ENCODE measurements at places on chromosomes 2 and 18.

- DNase-seq, result no peak
These were observed 46.9 kb upstream of the GREB1L start for GRCh38 chr18:21194871-21195771.

DNA sequence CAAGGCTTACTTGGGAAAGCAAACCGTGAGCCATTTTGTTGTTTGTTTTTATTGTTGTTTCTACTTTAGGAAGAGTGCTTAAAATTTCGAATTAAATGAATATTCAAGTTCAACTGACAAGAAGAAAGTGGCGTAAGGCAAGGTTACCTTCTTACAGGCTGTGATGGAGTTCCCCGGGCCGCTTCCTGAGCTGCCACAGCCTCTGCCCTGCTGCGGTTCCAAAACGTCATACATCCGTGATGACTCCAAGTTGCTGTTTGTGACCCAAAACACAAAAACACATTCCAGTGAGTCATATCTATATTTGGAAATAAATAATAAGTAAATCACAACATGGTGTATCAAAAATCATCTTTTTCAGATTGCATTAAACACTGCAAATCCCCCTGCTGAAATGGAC lies 49.7 kb downstream of the SPHKAP start:
- no peak for DNase-seq

- DNase-seq, result no peak
These were observed 112.2 kb upstream of the TTC39C start for GRCh38 chr18:23902396-23902795.

DNA sequence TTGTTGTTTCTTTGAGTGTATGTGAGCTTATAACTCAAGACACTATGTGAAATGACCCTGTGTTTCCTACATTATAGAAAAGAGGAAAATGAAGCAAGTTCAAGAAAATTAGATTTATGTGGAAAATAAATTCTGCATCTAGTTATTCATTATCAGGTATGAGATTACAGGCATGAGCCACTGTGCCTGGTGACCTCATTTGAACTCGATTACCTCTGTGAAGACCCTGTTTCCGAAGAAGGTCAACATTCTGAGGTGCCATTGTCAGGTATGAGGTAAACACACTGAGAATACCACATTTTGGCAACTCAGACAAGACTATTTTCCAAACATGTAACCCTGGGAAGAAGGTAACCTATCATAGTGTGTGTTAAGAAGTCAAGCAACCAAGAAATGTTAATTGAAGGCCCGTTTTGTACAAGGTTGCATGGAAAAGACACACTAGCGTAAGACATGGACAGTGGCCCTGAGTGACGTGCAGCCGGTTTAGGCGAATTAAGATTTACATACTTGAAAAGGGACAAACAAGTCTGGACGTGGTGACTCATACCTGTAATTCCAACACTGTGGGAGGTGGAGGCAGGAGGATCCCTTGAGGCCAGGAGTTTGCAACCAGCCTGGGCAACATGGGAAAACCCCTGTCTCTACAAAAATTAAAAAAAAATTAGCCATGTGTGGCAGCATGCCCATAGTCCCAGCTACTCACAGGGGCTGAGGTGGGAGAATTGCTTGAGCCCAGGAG lies 186.6 kb downstream of the NEDD4L start:
- DNase-seq, result no peak

GRCh38 chr2:38947241-38948239 lies 57.9 kb downstream of the ARHGEF33 start:
- DNase-seq, result no peak

DNA sequence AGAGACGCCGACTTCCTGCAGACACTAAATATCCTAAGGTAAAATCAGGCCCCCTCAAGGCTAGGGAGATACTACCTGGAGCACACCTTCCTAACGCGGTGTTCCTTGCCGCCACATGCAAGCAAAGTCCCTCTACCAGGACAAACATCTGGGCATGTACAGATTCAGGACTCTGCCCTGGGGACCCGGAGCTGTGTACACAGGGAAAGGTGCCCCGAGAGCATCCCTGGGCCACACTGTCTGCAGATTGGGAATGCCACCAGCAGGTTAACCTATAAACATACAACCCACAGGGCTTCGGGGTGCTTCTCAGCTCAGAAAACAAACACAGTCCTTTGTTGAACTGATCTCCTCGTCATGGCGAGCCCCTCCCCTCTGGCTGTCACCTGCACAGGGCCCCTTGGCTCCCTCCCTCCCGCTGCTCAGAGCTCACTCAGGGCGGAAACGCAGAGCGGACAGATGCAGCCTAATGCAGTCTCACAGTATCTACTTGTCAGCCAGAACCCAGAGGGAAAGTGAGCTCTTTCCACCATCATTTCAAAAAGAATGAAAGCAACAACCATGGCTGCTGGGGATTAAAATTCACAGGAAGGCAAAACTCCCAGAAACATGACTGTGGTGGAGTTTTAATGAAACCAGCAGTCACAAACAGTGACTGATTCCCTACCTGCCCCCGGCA lies 218.8 kb downstream of the HDAC4 start:
- no peak for DNase-seq

DNA sequence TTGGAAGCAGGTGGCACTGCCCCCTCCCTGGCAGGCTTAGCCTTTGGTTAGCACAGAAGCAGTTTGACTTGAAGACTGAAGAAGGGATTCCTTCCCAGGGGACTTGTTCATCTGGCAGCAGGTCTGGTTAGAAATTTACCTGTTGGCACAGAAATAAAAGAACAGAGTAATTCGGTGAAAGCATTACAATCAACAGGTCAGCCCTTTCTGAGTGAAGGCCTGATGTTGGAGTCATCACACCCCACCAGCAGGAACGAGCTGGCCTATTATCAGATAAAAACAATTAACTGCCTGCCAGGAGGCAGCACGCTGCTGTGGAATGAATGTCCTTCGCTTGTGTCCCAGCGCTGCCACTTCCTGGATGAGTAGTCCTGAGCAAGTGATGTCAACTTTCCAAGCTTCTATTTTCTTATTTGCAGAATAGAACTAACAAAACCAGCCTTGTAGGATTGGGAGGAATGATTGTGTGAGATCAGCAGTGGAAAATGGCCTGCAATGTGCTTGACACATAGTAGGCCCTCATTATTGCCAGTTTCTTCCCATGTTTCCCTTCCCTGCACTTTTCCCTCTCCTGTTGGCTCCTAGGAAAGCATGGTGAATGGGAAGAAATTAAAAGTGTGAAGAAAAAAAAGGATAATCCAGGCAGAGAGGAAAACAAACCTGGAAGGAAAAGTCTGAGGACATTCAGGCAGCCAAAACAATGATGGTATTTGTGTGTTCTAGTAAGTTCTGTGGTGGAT lies 29.0 kb downstream of the LGALSL start:
- no peak for DNase-seq

DNA sequence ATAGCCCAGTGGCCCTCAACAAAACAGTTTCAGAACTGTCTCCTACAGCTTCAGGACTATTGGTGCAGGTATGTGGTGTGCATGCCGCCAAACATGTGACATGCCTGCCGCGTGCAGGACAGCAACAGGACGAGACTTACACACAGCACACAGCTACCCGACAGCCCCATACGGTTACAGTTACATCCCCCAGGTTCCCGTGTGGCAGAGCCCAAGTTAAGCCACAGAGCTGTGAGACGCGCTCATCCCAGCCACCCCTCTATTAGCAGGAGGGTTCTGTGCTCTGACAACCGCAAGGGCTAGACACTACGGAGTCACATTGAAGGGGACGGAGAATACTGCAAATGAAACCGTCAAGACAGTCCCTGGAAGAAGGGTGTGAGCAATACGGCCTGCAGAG lies 16.4 kb upstream of the TUBB6 start:
- DNase-seq, result no peak

DNA sequence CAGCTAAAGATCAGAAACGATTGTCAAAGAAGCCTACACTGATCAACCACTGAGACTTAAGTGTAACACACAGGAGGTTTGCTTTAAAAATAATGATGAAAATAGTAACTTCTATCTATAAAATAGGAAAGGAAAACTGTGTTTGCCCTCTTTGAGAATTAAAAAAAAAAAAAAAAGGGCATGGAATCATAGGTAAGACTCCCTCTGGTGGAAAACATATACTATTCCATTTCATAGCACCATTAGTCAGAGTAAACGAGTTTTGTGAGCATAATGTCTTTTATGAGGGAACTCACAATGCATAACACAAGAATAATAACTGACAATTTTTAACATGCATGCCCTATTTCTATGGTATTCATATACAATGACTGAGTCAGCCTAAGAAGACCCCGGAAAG lies 36.3 kb downstream of the SLC35F5 start:
- DNase-seq, result no peak

GRCh38 chr2:149924028-149924427 lies 336.5 kb upstream of the MMADHC start:
- DNase-seq, result no peak
